Retinal pigment epithelial cell (primary cell): ENCODE measurements at places on chromosomes 13 and 19.

DNA sequence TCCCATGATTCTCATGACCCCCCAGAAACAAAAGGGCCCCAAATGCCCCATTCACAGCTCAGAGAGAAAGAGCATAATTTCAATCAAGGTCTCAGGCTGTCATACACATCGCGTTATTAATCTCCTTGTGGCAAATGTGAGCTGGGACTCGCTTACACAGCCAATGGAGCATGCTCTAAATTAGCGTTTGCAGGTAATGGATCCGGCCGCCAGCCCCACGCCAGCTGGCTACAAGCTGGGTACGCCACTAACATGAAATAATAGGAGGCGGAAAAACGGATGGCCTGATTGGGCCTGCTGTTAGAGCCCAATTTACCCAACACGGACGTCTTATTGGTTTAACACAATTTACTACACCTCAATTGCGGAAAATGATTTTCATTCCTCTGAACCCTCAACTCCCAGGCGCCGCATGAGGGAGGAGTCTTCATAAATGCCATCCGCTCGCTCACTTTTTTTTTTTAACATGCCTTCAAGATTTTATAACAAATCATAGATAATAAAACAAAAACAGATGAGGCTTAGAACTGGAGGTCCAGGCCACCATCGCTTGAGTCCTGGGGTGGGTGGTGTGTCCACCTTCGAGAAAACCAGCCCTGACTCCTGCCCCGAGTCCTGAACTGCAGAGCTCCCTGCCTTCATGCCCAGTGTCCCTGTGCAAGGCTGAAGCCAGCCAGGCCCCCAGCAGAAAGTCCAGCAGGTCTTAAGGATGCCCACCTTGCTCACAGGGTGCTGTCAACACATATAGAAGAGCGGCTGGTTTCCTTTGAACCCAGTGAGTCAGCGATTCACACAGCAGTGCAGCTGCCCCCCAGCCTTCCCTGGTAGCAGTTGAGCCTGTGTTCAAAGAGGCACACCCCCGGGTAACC lies 62.1 kb downstream of the PEPD start:
- DNase-seq = no peak

DNA sequence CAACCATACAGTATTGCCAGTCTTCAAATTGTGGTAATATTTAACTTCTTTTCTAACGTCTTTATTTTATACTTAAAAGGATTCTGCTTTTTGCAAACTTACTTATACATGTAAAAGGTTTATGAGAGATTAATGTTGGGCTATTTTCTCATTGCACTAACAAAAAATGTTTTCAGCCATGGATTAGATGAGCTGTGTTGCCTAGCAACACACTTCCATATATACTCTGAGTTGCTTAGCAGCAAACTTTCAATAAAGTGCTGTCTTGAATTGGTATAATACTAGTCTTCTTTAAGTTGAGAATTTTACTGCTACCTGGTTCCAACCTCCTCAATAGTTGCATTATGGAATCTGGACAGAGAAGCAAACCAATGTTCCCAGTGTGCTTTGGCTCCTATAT lies 777.4 kb upstream of the PCDH9 start:
- DNase-seq = no peak

GRCh38 chr13:62512194-62513141 lies 1096.8 kb upstream of the PCDH20 start:
- no peak for DNase-seq

- no peak for DNase-seq
These were observed 7.5 kb upstream of the TSHZ3 start for GRCh38 chr19:31356587-31357314.

- no peak for DNase-seq
These were observed 1.8 kb downstream of the LIN37 start for GRCh38 chr19:35750167-35750566.

DNA sequence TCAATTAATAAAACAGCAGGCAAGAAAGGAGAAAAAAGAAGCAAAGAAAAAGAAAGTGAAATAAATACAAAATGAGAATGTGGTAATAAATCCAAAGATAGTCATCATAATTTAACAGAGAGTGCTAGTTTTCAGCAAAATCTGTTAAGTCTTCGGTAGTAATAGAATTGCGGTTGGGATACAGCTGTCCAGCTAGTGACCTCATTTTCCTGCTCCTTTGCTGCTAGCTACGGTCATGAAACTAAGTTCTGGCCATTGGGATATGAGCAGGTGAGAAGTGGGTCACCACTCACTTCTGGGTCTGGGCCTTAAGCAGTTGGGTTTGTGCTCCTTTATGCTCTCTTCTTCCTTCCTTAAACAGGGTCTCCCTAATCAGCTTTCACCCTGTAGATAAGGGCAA lies 11.7 kb upstream of the DGKH start:
- DNase-seq = no peak

DNA sequence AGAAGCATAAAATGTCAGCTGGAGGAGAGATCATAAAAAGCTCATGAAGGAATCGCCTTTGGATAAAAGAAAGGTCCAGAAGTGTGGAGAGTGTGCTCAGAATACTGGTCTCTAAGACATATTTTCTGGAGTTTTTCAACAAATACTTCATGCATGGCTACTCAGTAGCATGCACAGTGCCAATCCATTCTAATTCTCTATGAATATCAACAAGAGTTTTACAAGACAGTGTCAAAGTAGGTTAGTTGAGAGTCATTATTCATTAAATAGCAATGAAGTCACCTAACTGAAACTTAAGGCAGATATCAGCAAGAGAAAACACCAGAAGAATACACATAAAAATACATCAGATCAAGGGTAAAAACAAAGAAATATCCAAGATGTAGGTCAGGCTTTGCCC lies 1243.2 kb upstream of the SLC10A2 start:
- no peak for DNase-seq

GRCh38 chr13:57558051-57558467 lies 73.5 kb upstream of the PCDH17 start:
- no peak for DNase-seq

DNA sequence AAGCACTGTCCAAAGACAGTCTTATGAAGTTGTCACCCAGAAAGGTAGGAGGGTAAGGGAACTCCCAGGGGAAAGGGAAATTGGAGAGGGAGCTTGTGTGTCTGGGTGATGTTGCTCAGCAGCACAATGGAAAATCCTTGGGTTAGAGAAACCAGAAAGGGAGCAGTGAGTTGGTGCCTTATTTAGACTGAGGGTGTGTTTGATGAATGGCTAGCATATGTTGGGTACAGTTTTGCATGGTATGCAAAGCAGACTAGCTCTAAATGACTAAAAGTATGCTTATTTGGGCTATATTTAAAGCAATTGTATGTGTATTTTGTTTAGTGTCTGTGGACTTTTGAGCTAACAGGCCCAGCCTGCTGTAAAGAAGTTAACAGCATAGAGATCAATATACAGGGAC lies 2884.6 kb upstream of the PCDH20 start:
- no peak for DNase-seq

DNA sequence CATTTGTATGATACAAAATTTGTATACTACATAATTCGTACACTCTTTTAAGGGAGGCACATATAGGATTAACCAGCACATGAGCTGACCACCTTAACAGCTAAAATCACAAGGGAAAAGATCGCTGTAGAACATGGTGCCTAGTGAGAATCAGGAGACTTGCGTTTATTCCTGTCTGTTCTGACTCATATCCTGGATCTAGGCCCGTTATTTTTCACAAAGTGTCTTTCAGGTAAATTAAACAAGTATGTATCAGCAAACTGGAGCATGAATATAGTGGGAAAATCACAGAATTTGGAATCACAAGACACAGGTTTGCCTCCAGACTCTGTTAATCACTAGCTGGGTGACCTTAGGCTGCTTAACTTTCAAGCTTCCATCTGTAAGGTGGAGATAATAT lies 47.5 kb upstream of the ESD start:
- DNase-seq = peak; percentile 91

DNA sequence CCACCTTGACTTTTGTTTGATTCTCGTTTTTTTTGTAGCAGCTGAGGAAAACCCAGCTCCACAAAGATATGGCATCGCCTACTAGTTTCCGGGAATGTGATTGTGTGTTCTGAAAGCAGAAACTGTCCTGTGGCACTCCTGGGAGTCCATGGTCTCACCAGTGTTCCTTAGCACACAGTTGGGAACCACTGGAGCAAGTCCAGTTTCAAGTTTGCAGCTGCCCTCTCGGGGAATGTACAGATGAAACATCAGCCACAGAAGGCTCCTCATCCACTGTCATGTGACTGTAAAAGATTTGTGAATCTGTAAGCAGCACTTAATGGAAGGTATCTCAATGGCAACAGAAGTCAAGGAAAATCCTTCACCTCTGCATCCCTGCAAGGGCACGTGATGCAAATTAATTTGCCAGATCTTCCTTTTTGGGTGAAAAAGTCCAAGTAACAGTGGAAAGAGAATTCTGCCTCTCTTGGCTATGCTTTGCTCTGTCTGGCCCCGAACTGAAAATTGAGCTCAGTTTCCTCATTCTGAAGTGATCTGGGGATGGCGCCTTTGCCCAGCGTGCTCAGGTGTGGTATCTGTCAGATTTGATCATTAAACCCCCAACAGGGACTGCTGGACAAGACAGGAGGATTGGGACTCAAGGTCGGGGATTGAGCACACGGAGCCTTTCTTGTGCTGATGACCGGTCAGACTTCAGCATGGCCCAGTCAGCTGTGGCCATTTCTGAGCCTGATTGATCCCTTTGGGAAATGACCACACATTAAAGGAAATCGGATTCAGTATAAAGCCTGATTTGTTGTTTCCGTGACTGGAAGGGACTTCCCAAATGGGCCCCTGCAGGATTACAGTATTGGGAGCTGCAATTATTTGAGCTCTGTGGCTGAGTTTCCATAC lies 58.8 kb downstream of the ING1 start:
- DNase-seq = no peak

DNA sequence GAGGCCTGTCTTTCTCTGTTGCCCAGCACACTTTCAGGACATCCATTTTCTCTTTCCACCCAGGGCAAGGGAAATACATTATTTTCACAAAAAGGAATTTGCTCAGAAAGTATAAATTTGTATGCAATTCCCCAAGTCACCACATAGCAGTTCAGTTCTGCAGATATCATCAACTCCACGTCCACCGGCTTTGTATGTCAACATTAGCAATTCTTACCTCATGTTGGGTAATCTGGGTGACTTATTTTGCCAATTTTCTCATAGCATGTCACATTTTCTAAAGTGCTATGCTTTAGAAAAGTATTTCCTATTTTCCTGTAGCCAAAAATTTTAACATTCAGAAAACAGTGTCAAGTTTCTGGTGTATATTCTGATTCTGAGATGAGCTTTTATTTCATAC lies 501.8 kb downstream of the EFNB2 start:
- no peak for DNase-seq

DNA sequence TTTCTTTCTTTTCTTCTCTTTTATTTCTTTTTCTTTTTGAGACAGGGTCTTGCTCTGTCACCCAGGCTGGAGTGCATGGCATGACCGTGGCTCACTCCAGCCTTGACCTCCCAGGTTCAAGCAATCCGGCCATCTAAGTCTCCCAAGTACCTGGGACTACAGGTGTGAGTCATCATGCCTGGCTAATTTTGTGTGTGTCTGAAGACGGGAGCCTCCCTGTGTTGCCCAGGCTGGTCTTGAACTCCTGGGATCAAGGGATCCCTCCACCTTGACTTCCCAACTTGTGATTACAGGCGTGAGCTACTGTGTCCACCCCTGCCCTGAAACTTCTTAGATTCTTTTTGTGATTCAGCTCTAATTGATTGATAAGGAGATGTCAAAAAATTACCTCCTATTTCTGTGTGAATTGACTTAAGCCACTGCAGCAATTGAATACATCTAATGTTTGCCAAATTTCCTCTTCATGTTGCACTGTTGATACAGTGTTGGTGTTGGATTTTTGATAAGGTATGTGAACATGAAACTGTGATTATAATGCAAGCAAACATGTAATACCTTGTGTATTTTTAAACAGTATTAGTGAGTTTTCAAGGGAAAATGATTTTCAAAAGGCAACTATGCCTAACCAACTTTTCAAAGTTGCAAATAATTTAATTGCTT lies 22.6 kb downstream of the KLF5 start:
- no peak for DNase-seq

GRCh38 chr13:110128546-110128945 lies 178.4 kb downstream of the COL4A1 start:
- no peak for DNase-seq

DNA sequence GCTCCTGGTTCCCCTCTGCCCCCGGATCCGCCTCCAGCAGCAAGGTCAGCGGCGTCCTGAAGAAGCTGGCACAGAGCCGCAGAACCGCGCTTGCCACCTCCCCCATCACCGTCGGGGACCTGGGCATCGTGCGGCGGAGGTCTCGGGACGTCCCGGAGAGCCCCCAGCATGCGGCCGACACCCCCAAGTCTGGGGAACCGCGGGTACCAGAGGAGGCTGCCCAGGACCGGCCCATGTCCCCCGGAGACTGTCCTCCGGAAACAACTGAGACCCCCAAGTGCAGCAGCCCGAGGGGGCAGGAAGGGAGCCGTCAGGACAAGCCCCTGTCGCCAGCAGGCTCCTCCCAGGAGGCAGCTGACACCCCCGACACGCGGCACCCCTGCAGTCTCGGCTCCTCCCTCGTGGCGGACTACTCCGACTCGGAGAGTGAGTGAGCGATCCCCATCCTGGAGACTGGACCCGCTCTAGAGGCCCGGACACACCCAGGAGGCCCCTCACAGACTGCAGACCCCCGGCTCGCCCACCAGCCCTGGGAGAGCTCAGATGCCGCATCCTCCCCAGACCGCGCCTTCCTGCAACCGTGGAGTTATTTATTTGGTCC lies 1.6 kb upstream of the MRI1 start:
- no peak for DNase-seq

- no peak for DNase-seq
These were observed 34.4 kb upstream of the EPHX3 start for GRCh38 chr19:15266683-15267082.

DNA sequence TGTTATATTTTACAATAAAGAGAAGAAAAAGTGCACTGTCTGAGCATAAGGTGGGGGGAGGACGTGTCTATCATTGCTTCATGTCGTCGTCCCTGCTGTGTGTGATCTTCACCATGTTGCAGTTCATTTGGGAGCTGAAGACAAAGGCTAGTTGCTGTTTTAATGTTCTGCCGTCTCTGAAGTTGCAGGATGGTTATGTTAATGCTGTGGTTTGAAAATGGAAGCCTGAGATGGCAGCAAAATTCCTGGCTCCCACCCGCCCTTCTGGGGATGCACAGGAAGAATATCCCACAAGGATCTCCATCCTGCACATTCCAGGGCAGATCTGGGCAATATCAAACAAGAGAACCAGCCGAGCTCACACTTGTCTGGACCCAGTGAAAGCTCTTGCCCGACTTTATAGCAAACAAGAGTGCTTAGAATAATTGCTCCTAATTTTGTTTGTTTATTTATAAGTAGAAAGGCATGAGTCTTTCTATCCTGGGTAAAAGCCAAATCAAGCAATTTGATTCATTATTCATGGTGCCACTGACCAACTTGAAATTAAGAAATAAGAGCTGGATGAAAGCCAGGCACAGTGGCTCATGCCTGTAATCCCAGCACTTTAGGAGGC lies 110.3 kb upstream of the ABCC4 start:
- DNase-seq = no peak

DNA sequence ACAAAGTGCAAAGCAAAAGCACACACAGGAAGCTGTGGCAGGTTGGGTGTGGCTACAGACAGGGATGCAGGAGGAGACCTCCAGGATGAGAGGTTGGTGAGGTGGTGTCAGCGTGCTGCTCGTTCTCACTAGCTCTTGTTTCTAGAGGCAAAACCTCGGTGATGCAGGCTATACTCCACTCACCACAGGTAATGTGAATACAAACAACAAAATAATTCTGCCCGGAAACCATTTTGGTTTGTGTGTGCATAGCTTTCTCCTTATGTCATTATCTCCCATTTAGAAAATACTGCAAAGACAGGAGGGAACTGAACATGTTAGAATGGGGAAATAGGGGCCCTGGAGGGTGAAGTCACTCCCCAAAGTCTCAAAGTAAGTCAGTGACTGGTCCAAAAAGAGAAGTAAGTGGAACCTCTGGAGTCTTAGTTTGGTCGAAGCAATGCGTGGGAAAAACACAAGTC lies 9.4 kb downstream of the LCP1 start:
- no peak for DNase-seq
